SK-MEL-5 (cell line): ENCODE measurements at places on chromosomes 5 and 9.

- no peak for DNase-seq
Measured at GRCh38 chr5:178982941-178983340, 12.2 kb downstream of the GRM6 start.

DNA sequence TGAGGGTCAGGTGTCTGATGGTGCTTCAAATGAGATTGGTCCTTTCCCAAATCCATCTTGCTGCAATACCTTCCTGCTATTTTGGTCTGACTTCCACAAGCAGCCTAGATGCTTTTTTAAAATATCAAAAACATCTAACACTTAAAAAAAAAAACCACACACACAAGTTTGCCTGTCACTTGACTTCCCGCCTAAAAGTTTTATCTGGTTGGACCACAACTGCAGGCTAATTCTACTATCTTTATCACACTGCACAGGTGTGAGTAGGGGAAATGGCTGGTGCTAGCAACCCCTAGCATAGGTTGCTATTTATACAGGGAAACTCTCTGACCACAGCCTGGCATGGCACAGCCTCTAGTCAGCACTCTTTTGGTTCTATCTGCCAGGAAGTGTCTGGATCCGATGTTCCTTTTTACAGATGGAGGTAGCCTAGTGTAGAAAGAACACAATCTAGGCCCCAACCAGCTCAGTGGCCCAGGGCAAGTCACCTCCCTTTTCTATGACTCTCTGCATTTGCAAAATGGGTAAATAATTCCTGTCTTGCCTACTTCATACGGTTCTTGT, at the start of gene HEMGN:
HEMGN (minus strand) TSS at position 92 of the 564 bp plus-strand sequence; CDS start at position 56, 36 bp downstream.
- no peak for DNase-seq

DNA sequence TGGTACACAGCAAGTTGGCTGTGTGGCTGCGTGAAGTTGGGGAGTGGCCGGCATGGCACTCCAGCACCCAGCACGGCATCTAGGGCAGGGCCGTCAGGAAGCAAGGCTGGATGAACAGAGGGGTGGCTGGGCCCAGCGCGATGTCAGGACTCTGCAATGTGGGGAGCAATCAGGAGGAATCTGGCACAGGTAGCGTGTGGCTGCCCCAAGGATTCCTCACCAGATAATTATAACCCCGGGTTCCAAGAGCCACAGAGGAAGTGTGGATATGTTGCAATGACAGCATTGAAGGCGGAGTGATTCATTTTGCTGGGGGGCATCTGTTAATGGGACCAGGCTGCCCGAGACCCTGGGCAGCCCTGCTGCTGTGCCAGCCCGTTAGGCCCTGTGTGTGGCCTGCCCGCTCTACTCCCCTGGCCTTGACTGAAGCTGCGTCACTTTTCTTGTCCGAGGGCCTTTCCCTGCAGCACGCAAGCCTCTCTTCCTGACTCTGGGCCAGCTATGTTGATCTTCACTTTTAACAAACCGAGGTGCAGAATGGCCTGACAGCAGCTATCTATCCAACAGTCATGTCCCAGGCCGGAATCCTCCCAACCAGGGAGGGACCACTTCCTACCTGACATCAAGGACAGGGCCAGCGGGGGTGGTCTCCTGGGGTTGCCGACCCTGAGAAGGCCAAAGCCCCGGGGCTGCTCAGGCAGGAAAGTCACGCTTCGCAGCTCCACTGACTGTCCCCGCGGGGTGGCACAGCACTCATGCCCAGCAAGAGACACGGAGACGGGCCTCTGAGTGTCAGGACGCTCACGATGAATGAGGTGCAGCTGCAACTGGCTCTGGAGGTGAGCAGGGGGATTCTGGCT, 118.0 kb upstream of the PHYKPL start:
- DNase-seq = no peak

- DNase-seq = no peak
Measured at GRCh38 chr5:52328220-52328806, 459.4 kb upstream of the ITGA1 start.

DNA sequence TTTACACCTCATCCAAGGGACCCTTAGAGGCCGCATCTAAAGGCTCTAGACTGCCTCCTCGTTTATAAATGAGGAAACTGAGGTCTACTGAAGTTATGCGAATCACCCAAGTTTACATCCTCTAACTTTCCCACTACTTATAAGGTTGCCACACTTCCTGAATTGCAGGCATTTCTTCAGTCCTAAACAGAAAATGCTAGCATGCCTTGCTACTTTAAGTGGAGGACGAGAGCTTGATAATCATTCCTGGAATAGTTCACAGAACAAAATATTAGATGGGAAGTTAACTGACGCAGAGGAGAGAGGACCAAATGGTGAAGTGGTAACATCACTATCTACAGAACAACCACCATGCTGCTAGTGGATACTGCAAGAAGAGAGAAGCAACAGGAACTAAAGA, 85.8 kb downstream of the GNAQ start:
- no peak for DNase-seq

- no peak for DNase-seq
Measured at GRCh38 chr5:123943151-123943550, 431.2 kb downstream of the CSNK1G3 start.

DNA sequence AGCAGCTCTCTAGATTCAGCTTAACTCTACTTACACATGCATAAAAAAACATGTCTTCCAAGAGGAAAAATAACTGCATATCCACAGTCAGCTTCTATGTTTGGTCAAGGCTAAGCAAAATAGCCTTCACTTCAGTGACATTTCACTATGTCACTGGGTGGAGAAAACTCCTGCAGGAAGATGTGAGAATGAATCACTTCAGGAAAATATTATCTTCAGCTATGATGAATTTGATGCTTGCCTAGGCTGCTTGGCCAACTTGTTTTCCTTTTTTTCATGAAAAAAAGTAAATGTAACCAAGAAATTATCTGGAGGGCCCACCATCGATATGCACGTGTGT, 143.0 kb upstream of the ZNF608 start:
- peak; percentile 21 for DNase-seq

- DNase-seq = no peak
Measured at GRCh38 chr5:150305557-150305956, 2.9 kb upstream of the ARSI start.

DNA sequence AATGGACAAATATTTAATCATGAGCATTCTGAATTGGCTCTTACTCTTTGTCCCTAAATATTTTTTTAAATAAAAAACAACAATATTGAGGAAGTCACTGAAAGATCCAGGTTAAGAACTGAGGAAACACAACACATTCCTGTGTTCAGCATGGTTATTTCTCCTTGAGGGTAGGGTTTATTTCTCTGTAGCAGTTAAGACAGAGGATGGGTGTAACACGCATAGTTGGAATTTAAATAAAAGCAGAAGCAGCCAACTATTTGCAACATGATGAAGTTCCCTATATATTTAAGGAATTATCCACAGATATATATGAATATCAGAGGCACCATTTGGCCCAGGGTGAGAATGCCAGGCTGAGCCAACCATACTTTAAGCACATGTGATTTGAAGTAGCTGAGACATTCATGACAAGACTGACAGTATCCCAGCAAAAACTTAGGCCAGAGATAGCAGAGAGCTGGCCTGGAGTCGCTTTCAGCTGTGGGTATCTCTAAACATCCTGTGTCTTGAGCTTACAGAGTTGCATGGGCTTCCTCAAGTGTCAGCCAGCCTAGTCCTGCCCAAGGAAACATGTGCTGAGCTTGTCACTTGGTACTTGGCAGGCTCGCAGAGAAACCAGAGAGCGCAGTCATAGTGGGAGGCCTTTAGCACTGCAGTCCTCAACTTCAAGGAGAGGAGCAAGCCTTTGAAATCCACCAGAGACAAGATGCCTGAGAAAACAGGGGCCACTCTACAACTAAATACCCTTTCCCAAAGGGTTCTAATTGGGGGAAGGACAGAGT, 43.6 kb downstream of the SEMA5A start:
- no peak for DNase-seq
